ENCODE measurements at places on chromosomes 4 and X.

DNA sequence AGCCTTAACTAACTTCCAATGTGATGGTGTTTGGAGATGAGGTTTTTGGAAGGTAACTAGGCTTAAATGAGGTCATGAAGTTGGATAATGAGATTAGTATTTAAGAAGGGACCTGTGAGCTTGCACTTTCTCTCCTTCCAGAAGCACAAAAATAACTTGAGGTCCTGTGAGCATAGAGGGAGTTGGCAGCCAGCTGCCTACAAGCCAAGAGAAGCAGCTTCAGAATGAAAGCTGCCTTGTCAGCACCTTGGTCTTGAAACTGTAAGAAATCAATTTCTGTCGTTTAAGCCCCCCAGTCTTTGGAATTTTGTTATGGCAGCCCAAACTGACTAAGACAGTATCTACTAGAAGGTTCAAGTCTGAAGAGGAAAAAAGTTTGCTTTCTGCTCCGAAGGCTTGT lies 280.2 kb upstream of the GALNTL6 start:
- no peak for DNase-seq

DNA sequence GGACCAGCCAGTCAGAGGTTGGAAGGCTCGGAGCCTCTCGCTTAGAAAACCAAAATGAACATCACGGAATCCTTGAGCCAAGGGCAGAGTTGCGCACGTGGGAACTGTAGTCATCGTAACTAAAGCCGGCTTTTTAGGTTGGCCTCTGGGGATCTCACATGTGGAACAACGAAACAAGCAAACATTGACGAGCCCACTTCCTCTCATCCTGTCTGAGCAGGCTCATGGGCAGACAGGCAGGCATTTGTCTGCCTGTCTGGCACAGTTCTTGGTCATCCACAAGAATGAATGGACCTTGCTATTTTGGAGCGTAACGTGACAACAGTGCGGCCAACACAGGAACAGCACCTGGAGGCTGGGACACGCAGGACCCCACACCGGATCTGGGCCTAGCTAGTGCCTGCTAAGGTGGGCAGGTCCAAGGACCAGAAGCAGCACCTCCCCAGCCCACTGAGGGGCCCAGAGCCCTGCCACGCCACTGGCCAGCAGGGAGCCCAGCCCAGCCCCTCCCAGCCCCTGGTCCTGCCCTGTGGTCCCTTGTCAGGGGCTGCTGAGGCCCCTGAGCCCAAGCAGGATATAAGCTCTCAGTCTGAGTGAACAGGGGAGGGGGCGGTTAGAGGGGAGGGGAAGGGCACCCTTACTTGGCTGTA lies 9.2 kb upstream of the TREX2 start:
- no peak for DNase-seq

DNA sequence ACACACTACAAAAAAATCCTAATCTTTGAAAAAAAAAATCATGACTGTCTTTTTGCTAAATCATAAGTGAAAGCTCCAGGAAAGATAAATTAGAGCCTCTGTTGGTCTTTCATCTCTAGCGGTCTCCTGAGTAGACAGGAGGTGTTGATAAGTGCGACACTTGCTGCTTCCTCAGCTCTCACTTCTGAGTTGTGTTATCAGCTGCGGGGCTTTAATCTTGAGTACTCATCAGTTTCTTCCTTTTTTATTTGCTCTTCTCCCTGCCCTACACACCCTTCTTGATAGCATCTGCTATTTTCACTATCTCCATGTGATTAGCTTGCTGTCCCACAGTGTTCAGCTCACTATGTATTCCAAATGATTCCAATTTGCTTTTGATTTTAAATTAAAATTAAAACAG lies 1449.2 kb downstream of the C4orf33 start:
- no peak for DNase-seq

- no peak for DNase-seq
Observed at GRCh38 chr4:78688366-78688765, 87.8 kb upstream of the BMP2K start.

GRCh38 chrX:74800062-74800461 lies 125.2 kb downstream of the NEXMIF start:
- no peak for DNase-seq

DNA sequence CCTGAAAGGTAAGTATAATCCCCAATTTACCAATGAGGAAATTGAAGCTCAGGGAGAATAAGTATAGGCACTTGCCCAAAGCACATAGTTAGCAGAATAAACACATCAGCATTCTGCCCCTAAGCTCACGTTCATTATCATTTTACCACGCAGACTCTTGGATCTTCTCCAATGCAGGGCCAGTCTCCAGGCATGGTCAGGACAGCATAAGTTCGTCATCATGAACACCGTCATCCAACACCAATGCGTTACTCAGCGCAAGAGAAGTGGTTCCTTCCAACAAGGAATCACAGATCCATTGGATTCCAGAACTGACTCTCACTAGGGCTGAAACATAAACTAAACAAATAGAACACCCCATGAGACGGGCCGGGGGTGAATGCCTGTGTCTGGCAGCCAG lies 86.5 kb upstream of the GPM6B start:
- no peak for DNase-seq

GRCh38 chr4:100722866-100723459 lies 205.1 kb upstream of the EMCN start:
- DNase-seq: no peak

- DNase-seq: no peak
Observed at GRCh38 chr4:144851948-144852347, 206.0 kb downstream of the HHIP start.

DNA sequence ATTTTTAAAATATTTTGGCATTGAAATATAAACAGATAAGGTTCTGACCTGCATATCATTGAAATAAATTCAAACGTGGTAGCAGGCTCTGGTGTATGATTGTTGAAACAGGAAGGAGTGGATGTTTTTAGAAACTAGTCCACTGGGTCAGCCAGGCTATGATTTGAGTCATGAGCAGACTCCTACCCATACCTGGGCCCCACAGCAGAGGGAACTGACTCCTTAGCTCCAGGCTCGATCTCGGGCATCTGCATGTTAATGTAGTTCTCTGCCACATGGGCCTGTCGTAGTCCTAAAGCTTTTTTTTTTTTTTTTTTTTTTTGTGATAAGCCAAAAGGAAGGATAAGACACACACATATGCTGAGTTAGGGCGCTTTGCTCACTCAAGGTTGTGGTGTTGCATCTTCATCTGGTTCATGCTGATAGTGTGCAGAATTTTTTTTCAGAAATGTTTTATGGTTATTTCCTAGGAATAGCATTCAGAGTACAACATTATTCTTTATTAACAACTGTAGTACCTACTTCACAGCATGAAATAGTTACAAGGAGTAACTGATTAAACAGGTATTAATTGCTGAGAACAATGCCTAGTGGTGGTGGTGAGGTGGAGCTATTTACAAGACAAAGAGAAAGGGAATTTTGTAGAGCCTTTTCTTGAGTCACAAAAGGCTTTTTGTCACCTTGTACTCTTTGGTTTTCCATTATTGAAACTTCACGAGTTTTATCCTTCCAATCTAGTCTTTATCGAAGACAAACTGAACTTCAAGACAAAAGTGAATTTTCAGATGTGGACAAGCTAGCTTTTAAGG lies 27.3 kb downstream of the OFD1 start:
- peak; percentile 32 for DNase-seq

DNA sequence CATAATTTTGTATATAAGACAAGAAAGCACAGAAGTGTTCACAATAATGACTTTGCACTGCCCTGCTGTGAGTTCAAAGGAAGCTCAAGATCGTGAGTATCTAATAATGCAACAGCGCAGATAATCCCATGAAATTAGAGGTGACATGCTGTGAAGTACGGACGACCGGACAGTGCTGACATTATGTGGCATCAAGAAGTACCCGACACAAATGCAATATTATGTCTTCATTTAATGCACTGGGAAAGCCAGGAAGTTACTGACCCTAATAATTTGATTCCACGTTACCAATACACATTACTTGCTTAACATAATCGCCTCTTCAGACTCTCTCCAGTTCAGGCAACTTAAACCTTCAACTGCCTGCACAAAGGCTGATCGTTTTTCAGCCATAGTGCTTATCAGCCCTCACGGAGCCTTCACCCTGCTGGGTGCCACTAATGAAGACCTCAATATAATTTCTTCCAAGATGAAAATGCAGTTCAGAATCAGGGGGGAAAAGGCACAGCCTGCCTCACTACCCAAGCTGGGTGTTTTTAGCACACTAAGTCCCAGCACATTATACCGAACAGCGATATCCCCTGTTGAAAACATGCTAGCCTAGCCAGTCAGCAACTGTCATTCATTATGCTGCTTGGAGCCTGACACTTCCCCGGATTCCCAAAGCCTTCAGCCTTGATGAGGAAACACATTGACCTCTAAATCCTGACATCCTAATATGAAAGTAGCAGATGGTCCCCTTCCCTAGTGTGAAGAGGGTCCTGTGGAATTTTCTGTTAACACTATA lies 56.1 kb downstream of the SLC7A11 start:
- no peak for DNase-seq

DNA sequence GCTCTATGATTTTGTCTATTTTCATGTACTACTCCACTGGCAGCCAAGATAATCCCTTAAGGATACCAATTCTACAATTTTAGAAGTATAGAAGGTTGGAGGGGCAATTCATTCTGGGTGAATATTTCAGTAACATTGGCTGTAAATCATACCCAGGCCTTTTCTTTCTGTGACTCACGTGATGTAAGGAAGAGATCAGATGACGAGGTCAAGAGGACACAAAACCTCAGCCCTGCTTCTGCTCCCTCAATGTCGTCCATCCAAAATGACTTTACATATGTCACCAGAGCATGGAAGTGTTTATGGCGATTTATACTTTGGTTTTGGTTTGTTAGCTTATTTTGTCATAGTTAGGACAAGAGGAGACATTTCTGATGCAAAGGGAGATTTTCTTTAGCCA lies 70.7 kb upstream of the SLC4A4 start:
- peak; percentile 2 for DNase-seq

- no peak for DNase-seq
Observed at GRCh38 chr4:78464265-78464664, 87.3 kb upstream of the ANXA3 start.

GRCh38 chr4:178836865-178837264 lies 1394.6 kb upstream of the AGA start:
- DNase-seq: no peak

- DNase-seq: peak; percentile 84
Observed at GRCh38 chr4:15586066-15586465, 69.1 kb downstream of the FBXL5 start.

DNA sequence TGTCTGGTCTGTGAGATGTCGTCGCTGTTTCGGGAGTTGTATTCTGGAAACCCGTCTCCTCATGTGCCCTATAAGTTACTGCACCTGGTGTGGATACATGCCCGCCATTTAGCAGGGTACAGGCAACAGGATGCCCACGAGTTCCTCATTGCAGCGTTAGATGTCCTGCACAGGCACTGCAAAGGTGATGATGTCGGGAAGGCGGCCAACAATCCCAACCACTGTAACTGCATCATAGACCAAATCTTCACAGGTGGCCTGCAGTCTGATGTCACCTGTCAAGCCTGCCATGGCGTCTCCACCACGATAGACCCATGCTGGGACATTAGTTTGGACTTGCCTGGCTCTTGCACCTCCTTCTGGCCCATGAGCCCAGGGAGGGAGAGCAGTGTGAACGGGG lies 1.4 kb downstream of the USP27X start:
- DNase-seq: no peak

- DNase-seq: no peak
Observed at GRCh38 chr4:76301775-76302162, 4.8 kb upstream of the STBD1 start.

GRCh38 chr4:17805580-17806155 lies 4.9 kb downstream of the DCAF16 start:
- DNase-seq: no peak

DNA sequence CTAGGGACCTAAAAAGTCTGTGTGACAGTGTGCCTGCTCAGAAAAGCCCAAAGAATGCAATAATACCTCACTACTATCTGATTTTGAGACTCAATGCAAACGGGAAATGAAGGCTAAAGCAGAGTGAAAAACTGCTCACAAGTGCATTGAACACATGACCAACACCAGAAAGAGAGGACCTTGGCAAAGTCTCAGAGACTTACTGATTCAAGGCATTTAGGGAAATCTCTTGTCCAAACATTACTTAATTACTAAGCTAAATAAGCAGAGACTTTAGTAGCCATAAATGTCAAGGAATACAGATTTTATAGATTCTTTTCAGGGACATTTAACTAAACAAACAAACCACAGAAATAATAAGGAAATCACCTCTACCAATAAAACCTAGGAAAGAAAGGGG lies 916.0 kb downstream of the FSTL5 start:
- DNase-seq: no peak

- DNase-seq: peak; percentile 19
Observed at GRCh38 chrX:65821721-65822496, 154.5 kb downstream of the MSN start.

DNA sequence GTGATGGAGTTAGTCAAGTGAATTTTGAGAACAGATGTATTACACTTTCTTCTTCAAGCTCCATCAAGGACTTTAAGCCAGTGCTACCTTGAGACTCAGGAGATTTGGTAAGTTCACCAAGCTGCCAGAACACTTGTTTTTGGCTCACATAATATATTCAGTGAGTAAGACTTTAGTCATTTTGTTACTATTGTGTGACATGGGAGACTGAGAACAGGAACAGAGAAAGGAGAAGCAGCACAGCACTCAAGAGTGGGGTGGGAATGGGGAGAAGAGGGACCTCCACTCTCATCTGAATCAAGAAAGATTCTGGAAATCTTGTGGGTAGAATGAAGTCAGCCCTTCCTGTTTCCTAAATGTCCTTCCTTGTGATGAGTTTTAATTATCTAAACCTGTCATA lies 87.3 kb upstream of the TET2 start:
- peak; percentile 82 for DNase-seq

- no peak for DNase-seq
Observed at GRCh38 chr4:85682391-85682790, 207.4 kb downstream of the ARHGAP24 start.

DNA sequence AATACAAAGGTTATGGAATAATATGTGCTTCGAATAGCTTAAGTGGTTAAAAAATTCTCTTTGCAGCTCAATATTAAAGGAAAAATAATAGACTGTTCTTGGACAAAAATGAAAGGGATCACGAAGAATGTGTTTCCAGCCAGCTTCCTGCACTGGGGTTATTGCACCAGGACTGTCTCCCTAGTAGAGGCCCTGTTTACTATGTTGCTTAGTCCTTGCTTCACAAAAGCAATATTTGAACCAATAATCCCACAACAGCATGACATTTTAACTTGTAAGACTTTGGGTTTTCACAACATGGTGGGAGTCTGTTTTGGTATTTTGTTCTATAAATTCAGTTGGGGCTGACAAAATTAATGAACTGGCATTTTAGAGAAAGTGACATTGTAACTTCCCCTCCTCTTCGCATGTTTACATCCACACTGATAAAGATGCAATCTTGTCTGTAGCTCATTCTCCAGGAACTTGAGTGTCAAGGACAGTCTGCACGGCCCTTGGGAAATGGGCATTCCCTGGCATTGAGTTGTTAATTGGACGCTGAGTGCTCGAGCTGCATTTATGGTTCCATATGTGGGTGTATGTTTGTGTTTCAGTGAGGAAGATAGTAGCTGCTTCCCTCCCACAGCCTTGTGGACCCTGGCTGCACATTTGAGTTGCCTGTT lies 39.0 kb downstream of the SHROOM2 start:
- DNase-seq: no peak

- no peak for DNase-seq
Observed at GRCh38 chr4:107050525-107051135, 14.5 kb upstream of the DKK2 start.
